ENCODE measurements at places on chromosomes 12 and 14.

- DNase-seq: no peak
Observed at GRCh38 chr12:95784286-95784685, 6.3 kb downstream of the NTN4 start.

GRCh38 chr12:45256721-45257120 is 40.8 kb downstream of the ANO6 start:
- no peak for DNase-seq

- DNase-seq: no peak
Observed at GRCh38 chr12:38159591-38160317, 156.8 kb upstream of the ALG10B start.

DNA sequence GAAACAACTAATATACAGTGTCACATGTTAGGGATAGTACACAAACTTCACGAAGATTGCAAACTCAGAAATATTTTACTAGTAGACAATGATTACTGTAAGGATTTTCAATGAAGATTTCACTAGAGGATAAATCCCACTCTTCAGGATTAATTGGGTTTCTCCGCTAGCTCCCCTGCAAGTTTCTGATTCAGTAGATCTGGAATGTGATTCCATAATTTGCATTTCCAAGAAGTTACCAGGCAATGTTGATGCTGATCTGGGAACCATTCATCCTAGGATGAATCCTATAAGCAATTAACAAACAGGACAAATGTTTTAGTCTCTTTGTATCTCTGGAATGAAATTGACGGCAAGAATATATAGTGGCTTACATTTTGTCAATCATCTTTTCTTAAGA is 272.4 kb downstream of the ALX1 start:
- no peak for DNase-seq

DNA sequence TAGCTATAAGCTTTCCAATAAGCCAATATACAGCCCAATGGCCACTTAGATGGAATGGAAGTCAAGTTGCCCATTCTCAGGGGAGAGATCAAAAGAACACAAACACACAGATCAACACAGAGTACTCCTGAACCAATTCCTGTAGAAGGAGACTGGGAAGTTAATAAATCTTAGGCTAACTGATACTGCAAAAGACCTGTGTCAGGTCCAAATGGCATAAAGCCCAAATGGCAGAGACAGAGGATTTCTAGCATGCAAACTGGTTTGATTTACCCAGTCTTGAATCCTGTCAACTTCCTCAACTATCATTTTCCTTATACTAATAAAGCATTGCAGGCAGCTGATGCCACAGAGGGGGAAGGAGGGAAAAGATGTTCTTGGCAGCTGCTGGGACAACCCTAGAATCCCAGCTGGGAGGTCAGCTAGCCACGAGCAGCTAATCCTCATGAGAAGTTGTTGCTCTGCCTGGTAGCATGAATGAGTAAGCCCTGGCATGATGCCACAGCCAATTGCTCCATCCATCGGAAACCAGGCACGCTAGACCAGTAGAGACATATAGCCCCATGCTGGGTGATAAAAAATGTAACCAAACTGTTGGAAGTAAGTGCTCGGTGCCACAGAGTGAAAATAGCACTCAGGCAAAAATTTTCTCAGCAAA is 26.2 kb downstream of the ANG start:
- no peak for DNase-seq

GRCh38 chr12:124445121-124445718 is 122.2 kb downstream of the NCOR2 start:
- DNase-seq: no peak

DNA sequence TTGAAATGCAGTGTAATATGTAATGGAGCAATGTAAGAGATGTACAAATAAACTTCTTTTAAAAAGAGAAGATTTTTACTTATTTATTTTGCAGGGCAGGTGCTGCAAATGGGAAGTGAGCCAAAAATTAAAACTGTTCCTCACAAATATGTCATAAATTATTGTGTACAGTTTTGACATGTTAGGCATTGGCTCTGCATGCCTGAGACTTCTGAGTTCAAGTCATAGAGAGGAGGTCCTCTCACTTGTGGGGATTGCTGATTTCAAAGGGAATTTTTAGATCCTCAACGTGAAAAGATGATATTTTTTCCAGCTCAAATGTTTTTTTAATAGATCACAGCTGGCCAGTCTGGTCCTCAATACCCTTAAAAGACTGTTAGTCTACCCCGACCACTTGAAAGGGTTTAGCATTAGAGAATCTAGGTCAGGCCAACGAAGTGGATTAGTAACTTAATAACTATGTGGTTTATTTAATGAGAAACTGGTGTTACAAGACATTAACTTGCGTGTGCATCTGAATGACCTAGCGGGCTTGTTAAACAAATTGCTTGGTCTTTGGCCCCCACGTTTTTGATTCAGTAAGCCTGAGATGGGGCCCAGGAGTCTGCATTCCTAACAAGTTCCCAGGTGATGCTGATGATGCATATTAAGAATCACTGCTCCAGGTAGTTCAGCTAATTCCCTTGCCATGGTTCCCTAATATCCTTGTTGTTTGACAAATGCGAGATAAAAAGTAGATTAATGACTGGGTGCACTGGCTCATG is 30.9 kb upstream of the WDR89 start:
- no peak for DNase-seq

DNA sequence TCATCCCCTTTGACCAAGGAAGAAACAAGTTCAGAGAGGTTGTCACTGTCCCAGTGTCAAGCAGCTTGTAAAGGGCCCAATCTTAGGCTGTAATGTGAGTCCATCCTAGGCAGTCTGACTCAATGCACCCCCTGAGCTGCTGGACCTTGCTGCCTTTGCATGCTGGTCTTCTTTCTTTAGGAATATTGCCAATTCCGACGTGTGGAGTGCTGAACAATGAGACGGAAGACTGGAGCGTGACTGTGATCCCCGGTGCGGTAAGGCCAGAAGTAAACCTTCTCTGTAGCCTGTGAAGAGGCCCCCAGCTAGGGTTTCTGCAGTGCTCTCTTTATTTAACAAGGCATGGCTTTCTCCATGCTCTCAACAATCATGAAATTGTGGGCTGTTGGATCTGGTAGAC is 963 bp downstream of the TCTN2 start:
- no peak for DNase-seq

GRCh38 chr14:74258764-74259035 is 19.5 kb downstream of the VSX2 start:
- DNase-seq: no peak

GRCh38 chr12:30978639-30979038 is 52.1 kb downstream of the TSPAN11 start:
- DNase-seq: no peak

DNA sequence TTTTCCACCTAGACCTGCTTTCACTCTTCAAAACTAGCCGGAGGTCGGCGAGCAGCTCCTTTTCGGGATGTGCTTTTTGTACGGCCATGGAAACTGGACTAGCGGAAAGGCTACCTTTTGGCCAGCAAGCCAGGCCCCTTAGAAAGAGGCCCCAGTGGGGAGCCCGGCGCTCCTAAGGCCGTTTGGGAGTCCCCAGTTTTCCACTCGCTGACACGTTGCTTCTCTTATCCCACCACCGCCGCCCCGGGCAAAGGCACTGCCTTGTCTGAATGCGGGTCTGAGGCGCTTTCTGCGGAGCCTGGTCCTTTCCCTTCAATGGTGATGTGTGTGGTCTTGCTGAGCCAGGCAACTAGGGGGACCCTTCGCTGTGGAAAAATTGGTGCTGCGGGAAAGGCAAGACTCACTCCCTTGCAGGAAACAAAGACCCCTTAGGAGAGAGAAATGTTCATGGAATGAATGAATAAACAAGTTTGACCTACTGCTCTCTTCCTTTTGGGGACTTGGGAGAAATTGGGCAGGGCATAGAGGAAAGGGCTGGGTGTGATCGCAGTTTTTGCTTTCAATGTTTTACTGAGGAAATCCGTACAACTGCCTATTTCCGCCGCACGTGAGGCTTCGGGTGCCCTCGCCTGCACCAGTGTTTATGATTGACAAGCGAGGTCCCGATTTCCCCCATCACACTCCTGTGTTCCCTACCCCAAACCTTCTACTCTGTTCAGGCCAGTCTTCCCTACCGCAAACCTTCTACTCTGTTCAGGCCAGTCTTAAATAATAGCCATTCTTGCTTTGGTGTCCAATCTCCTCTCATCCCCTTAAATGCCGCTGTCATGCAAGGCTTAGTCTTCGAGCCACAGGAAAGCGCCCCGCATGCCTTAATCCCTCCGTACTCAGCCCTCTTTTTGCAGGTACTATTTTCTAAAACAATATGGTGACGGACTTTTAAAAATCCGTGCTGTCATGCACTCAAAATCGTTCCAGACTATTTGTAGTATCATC is 1.0 kb upstream of the SLC38A2 start:
- no peak for DNase-seq

DNA sequence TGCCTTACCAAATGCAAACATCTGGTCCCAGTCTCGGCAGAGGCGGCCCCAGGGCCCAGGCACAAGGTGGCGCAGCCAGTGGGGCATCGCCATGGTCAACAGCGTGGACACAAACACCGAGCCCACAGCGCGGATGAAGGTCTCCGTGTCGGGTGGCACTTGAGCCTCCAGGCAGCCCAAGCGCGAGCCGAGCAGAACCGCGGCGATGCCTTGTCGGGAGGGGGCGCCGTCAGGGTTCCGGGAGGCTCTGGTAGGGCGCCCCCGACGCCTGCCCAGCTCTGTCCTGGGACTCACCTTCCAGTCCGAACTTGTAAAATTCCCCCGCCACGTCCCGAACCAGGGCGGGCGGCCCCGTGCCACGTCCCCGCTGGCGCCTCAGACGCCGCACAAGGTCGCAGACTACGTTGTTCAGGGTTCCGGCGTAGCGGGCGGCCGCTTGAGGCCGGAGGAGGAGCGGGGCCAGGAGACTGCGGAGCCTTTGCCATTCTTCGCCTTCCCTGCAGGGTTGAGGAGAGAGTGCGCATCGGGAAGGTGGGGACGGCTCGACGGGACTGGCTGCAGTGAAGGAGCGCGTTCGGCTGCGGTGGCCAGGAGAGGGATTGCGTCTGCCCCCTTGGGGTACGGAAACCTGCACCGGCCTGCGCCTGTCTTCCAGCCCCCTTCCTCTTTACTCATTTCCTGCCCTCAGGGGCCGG is 1.7 kb downstream of the CYP27B1 start:
- DNase-seq: peak; percentile 52

DNA sequence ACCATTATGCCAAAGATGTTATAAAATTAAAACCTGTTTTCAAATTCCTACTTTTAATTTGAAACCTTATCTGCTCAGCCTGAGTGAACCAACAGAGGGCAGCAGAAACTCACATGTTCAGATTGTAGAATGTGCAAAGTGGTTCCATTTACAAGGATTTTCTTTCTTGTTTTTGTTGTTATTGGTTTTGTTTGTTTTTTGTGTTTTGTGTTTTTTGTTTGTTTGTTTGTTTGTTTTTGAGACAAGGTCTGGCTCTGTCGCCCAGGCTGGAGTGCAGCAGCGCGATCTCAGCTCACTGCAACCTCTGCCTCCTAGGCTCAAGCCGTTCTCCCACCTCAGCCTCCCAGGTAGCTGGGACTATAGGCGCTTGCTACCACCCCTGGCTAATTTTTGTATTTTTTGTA is 22.8 kb upstream of the GARIN2 start:
- peak; percentile 13 for DNase-seq

DNA sequence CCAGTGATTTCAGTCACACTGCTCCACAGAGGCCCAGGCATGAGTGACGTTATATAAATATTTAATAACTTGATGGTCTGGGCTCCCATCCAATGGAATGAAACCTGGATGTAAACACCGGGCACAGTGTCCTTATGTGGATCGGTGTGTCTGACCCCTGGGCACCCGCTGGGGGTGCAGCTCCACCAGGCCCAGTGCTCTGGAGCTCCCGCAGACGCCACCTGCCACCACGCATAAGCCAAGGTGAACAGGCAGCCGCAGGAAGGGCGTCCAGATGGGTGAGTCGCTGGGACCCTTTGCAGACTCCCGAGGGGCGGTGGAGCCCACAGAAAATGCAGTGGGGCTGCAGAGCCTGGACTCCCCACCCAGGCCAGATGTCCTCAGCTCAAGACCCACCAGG is 121.6 kb downstream of the SCARB1 start:
- DNase-seq: no peak

GRCh38 chr14:93737634-93738033 is 50.7 kb downstream of the PRIMA1 start:
- no peak for DNase-seq

DNA sequence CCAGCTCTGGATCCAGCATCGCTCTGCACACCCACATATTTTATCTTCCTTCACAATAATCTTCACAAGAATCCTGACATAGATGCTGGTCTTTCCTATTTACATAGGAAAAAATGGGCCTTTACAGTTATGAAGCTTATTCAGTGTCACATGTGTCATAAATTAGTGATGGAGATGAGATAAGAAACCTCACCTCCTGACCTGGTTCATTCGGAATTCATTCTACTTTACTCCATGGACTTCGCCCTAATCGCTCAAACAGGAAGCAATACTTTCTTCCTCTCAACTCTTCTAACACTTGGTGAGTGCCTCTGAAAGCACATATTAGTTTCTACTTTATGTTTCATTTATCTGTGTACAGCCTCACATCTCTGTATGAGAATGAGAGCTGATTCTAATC is 12.0 kb upstream of the SINHCAF start:
- DNase-seq: no peak

DNA sequence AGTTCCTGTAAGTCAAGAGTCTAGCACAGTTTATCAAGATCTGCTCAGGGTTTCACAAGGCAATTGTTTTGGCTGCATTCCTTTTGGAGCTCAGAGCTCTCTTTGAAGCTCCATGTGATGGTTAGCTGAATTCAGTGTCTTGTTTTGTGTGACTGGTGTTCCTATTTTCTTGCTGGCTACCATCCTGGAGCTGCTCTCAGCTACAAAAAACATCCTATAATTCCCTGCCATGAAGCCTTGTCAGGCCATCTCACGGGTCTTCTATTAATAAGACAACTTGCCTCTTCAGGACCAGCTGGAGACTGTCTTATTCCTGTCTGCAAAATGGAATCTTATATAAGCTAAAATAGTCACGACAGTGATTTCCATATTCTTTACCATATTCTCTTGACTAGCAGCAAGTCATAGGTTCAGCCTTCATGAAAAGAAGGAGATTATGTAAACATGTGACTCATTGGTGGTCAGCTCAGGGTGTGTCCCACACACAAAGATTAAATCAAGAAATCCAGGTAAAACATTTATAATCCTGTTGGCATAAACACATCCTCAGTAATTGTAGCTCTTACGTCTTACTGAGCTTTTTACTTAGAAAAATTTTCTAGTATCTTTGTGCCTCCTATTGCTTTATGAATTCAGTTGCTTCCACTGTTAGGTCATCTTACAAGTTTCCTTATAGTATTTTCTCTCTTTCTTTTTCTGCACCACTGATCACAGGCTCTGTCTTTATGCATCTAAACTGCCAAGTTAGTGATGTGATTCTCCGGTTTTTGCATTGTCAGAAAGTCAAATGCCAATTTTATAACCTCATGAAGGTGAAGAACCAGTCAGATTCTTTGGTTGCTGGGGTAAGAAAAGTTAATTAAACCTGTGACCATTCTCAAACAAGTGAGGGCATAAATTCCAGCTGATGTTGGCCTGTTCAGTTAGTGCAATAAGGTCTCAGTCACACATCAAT is 378.5 kb upstream of the MGAT4C start:
- DNase-seq: no peak

Measured in activated CD4-positive, alpha-beta T cell treated with anti-CD3 and anti-CD28 coated beads for 24 hours (primary cell).